ENCODE measurements at places on chromosomes 2 and 18. TPM values are rescaled to one million over a fixed set of nuclear protein-coding genes. Genes with fewer than 3 reads are reported as not detected.

- H3K4me3 ChIP-seq, result no peak overlapping the region
- no peaks in the 10 kb centered on the region for H3K36me3 ChIP-seq
- H3K4me1 ChIP-seq, result no peaks in the 10 kb centered on the region
- no peak overlapping the region for H3K27ac ChIP-seq
- peaks cover 2% of the 10 kb centered on the region for H3K27me3 ChIP-seq
Observed at GRCh38 chr2:32271063-32271462, 6.4 kb upstream of the NLRC4 start.

The DSG2 gene
- not detected for total RNA-seq

DNA sequence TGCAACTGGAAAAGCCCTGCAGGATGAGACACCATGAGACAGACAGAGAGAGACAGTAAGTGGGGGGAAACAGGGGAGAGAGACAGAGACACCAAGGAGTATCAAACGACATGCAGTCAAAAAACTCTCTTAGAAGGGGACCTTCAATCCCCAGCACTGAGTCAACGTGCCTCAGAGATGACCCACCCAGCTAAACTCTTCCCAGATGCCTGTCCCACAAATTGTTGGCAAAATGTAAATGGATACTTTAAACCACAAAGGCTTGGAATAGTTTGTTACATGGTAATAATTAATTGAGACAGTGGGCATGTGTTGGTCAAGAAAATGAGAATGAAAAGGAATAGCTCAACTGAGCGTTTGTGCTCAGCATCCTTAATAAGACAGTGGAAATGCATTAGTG, 98.3 kb downstream of the GRB14 start:
- no peak overlapping the region for H3K27ac ChIP-seq
- no peak for DNase-seq
- no peak overlapping the region for H3K4me3 ChIP-seq
- no peaks in the 10 kb centered on the region for H3K4me1 ChIP-seq
- H3K27me3 ChIP-seq, result no peaks in the 10 kb centered on the region

The PTCD3 gene
- 59.5 TPM for total RNA-seq

The DLGAP1 gene
- 0.24 TPM for total RNA-seq

GRCh38 chr2:99803846-99804245, 314.0 kb upstream of the REV1 start:
- peak overlapping the region; percentile 11 for H3K4me3 ChIP-seq
- DNase-seq, result peak; percentile 57
- H3K27ac ChIP-seq, result peak overlapping the region; percentile 44
- peaks cover 1% of the 10 kb centered on the region for H3K27me3 ChIP-seq
- peaks cover 60% of the 10 kb centered on the region for H3K4me1 ChIP-seq
- H3K36me3 ChIP-seq, result peaks cover 10% of the 10 kb centered on the region

DNA sequence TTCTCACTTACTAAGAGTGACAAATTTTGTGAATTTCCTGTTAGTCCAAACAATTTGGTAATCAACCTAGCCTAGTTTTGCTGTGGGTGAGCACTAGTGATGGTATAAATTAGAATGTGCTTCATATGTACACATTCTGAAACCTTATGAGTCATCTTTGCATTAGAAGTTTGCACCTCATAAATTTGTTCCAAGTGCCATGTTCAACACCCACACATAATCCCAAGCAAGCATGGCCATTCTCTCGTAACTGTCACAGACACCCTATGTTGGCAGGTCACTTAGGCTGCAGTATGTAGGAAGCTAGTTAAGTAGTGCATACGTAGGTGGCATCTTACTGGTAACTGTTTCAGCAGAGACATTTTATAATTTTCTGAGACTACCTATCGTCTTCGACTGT, 46.9 kb downstream of the NAB1 start:
- no peaks in the 10 kb centered on the region for H3K27me3 ChIP-seq
- no peak for DNase-seq
- H3K4me3 ChIP-seq, result no peak overlapping the region

DNA sequence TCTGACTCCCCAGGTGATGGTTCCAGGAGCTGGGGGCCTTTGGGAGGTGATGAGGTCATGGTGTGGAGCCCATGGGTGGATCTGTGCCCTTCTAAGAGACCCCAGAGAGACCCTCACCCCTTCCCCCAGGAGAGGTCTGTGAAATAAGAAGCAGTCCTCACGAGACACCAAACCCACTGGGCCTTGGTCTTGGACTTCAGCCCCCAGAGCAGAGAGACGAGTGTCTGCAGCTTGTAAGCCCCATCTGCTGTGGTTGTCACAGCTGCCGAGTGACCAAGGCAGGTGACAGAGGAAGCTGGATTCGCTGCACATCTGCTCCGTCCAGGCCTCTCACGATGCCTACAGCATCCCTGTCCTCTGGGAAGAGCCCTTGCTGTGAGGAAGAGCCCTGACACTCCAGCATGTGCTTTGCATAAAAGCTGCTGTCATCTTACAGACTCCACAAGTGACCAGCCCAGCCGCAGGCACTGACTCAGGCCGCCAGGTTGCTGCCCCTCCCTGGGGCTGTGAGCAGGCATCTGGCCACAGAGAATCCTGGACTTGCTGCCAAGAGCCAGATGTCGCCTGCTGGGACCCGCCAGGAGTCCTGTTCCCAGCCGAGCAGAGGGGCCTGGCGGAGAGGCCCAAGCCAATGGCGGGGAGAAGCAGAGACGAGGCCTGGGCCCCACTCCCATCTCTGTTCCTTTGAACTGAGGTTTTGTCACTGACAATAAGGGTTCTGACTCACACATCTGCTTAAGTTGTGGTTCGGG, 150.8 kb downstream of the PXDN start:
- peak; percentile 85 for DNase-seq
- H3K27me3 ChIP-seq, result peaks cover 17% of the 10 kb centered on the region
- peak overlapping the region; percentile 38 for H3K4me3 ChIP-seq
- H3K27ac ChIP-seq, result peak overlapping the region; percentile 59

Data from HFFc6 (cell line).